ENCODE measurements at places on chromosomes 12 and 14. TPM values are rescaled to one million over a fixed set of nuclear protein-coding genes. Genes with fewer than 3 reads are reported as not detected.

- peak overlapping the region; percentile 52 for H3K4me3 ChIP-seq
- H3K27ac ChIP-seq, result peak overlapping the region; percentile 89
- H3K36me3 ChIP-seq, result peaks cover 16% of the 10 kb centered on the region
- H3K4me1 ChIP-seq, result peaks cover 76% of the 10 kb centered on the region
These were observed 339.3 kb downstream of the BCL11B start for GRCh38 chr14:98932431-98933325.

DNA sequence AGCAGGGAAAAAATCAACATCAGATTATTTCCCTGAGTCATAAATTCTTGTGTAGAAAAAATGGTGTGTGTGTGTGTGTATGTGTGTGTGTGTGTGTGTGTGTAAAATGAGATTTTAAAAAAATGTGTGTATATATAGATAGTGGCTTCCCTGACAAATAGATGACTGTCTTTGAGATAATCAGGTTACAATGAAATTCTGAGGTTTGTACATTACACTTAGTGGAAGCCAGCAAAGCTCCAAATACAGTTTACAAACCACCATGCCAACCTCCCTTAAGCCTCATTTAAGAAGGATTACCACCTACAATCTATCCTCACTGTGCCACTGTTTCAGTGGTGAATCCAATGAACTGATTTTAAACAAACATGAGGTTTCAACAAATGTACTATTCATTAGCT, 93.8 kb downstream of the MED13L start:
- no peak overlapping the region for H3K4me3 ChIP-seq
- H3K36me3 ChIP-seq, result peaks cover 3% of the 10 kb centered on the region
- no peak for DNase-seq
- no peaks in the 10 kb centered on the region for H3K27me3 ChIP-seq
- H3K4me1 ChIP-seq, result peaks cover 72% of the 10 kb centered on the region

GRCh38 chr12:58395470-58395869, 454.1 kb downstream of the ATP23 start:
- H3K27ac ChIP-seq, result no peak overlapping the region
- DNase-seq, result no peak
- no peaks in the 10 kb centered on the region for H3K4me1 ChIP-seq
- peaks cover 10% of the 10 kb centered on the region for H3K27me3 ChIP-seq
- H3K36me3 ChIP-seq, result no peaks in the 10 kb centered on the region

DNA sequence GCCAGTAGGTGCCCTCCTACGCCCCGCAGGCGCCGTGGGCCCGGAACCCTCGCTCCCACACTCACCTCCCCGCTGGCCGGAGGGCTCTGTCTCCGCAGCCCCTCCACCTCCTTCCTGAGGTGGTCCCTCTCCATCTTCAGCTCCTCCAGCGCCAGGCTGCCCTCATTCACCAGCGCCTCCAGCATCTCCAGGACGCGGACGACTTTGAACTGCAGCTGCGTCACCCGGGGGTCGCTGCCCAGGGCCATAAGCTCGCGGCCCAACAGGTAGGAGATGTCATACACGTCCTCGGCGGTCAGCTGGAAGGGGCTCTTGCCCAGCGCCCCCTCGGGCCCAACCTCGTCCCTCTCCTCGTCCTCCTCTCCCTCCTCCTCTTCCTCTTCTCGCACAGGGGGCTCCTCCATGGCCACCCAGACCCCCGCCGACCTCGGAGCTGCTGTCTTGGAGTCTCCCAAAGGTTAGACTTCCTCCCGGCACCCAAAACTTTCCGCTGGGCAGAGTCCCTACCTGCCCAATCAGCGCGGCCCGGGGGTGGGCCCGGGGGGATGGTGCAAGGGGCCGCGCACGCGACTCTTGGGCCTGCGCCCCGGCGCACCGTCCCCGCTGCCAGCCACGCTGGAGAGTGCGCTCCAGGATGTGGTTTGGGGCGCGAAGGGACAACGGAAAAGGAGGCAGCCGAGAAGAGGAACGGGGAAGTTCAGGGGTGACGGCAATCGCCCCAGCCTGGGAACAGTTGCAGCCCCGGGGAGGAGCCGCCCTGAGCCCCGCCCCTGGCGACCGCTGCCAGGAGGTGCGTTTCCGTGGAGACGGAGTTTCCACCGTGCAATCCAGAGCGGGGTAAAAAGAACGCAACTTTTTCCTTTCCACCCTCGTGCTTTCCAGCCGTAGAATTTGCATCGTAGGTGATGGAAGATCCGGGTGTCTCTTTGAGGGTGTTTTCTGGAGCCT, at the start of gene RILPL2:
RILPL2 (minus strand) TSS at position 668 of the 948 bp plus-strand sequence; CDS start at position 404, 264 bp downstream.
- H3K4me3 ChIP-seq, result peak within 1 kb of the TSS; percentile 96
- peaks cover 32% of the 10 kb centered on the region for H3K4me1 ChIP-seq
- peaks cover 22% of the 10 kb centered on the region for H3K36me3 ChIP-seq
- no peaks in the 10 kb centered on the region for H3K27me3 ChIP-seq

DNA sequence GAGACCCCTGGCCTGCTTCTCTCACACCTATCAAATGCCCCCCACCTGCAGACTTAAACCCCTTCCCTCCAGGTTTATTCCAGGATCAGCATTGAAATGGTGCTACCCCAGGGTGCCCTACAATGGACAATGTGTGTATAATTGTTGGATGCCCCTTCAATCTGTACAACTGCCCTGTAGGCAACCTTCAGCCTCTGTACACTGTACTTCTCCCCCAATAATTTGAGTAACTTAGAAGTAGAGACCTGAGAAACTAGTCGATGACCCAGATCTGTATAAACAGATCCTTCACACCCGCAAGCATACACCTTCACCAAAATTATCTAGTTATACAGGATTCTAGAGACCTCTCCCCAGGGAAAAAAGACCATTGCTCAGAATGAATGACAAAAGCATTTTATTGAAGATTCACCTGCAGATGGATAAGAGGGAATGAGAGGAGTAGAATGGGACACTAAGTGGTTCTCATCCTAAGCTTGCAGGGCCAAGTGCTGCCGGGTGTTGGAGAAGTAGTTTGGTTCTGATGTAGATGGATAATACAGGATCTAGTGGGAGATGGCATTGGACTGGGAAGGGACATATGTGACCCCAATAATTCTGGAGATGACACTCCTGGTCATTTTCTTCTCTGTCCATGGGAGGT, 7.6 kb downstream of the KRT4 start:
- no peaks in the 10 kb centered on the region for H3K36me3 ChIP-seq
- H3K27me3 ChIP-seq, result peaks cover 1% of the 10 kb centered on the region
- no peak overlapping the region for H3K27ac ChIP-seq
- H3K4me3 ChIP-seq, result no peak overlapping the region

- no peaks in the 10 kb centered on the region for H3K27me3 ChIP-seq
- H3K4me1 ChIP-seq, result peaks cover 20% of the 10 kb centered on the region
- H3K36me3 ChIP-seq, result no peaks in the 10 kb centered on the region
- H3K4me3 ChIP-seq, result no peak overlapping the region
These were observed 61.1 kb downstream of the PITPNM2 start for GRCh38 chr12:123089631-123090353.

- H3K36me3 ChIP-seq, result no peaks in the 10 kb centered on the region
- H3K27ac ChIP-seq, result no peak overlapping the region
- H3K4me1 ChIP-seq, result no peaks in the 10 kb centered on the region
These were observed 848.7 kb downstream of the NRXN3 start for GRCh38 chr14:79018836-79019235.

DNA sequence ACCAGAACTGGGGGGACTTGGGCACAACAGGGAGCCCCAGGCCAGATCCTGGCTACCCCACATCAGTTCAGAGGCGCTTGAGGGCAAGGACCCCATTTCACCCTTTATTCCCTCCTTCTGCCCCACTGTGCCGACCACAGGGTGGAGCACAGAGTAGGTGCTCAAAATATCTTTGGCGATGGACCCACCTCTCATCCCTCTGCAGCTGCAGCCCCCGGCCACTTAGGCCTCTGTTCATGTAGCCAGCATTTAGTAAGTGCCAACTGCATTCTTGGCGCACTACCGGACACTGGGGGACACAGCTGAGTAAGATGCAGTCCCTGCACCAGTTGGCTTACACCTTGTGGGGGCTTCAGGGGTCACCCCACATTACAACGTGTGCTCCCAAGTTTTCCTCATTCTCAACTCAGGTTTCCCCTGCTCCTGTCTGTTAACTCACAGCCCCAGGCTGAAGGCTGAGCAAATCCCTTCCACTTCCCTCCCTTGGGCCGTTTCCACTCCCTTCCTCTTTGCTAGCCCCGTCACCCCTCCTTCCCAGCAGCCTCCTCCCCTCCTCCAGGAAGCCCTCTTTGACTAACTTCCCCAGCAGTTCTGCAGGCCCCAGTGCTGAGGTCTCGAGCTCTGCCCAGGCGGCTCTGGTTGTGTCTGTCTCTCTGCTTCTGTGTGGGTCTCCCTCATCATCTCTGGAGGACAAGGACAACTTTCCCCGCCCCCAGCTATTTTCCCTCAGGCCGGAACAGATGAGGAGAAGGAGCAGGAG, 26.5 kb downstream of the KRT80 start:
- peaks cover 12% of the 10 kb centered on the region for H3K4me1 ChIP-seq
- H3K36me3 ChIP-seq, result no peaks in the 10 kb centered on the region
- no peak for DNase-seq
- no peaks in the 10 kb centered on the region for H3K27me3 ChIP-seq
- no peak overlapping the region for H3K4me3 ChIP-seq

SDR9C7 gene
- not detected for total RNA-seq

RERG gene
- total RNA-seq, result not detected

MFAP5 gene
- not detected for total RNA-seq

Measured in activated CD8-positive, alpha-beta T cell treated with anti-CD3 and anti-CD28 coated beads for 36 hours (primary cell).